Glutamatergic neuron (in vitro differentiated cells): ENCODE measurements at places on chromosomes 3 and 15. TPM values are rescaled to one million over a fixed set of nuclear protein-coding genes. Genes with fewer than 3 reads are reported as not detected.

TMEM212 gene
- not detected for total RNA-seq

IQGAP1 gene
- total RNA-seq = 61.1 TPM

RAB8B gene
- 70.4 TPM for total RNA-seq

EXD1 gene
- total RNA-seq = not detected

GRCh38 chr15:58777107-58777506 is 6.0 kb downstream of the MINDY2 start:
- no peak for DNase-seq
- no peaks in the 10 kb centered on the region for H3K36me3 ChIP-seq
- H3K4me3 ChIP-seq = no peak overlapping the region
- H3K27ac ChIP-seq = no peak overlapping the region
- H3K4me1 ChIP-seq = peaks cover 4% of the 10 kb centered on the region

DNA sequence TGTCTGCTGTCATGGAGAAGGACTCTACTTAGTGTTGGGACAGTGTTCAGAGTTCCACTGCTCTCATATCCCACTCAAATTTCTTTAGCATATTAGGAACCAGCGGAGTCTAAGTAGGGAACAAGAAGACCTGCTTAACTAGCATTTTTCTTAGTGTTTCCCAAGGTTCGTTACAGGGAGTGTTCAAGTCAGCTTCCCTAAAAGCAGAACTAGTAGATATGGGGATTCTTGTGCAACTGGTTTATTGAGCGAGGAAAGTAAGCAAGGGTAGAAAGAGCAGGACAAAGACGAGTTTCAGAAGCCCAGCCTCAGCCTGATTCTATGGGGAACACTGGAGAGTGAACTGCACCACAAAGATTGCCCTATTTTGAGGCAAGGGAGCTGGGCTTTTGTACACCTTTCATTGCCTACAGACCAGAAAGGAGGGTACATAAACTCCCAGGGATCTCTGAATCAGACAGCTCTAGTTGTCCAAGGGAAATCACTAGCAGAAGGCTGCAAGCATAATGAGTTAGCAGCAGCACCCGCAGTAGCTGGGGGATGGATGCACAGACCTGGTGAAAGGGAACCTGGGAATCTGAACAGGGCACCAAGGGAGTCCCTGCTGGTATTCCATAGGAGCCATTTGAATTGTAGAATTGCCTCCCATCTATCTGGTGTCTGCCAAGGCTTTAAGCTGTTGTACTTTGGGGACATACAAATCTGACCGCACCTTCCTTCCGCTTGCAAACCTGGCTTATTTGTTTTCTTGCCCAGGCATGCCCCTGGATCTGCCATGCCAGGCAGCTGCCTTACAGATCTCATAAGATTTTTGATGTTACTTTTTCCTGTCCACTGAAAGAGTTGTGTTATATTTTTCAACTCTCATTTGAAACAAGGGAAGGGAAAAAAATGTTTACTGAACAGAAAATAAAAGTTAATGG is 15.1 kb downstream of the CMTM7 start:
- peak overlapping the region; percentile 5 for H3K27ac ChIP-seq
- H3K27me3 ChIP-seq = peaks cover 7% of the 10 kb centered on the region
- no peak overlapping the region for H3K4me3 ChIP-seq

DNA sequence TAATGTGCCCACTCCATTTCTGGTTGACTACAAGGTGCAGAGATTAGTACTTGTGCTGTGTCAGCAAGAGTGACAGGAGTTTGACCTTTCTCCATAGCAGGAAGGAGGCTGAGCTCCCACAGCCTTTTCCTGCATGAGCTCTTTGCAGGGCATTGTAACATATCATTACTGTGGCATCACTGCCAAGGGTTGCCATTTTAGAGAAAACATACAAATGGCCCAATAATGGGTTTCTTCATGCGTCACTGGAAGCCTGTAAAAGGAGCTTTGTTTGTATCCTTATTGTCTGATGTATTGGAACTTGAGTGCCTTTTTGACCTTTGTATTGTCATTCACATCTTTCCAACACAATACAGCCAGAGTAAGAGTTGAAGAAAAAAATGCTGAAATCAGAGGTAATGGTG is 323.0 kb upstream of the CDIN1 start:
- H3K4me1 ChIP-seq = no peaks in the 10 kb centered on the region
- H3K4me3 ChIP-seq = no peak overlapping the region
- no peaks in the 10 kb centered on the region for H3K27me3 ChIP-seq
- DNase-seq = no peak

DNA sequence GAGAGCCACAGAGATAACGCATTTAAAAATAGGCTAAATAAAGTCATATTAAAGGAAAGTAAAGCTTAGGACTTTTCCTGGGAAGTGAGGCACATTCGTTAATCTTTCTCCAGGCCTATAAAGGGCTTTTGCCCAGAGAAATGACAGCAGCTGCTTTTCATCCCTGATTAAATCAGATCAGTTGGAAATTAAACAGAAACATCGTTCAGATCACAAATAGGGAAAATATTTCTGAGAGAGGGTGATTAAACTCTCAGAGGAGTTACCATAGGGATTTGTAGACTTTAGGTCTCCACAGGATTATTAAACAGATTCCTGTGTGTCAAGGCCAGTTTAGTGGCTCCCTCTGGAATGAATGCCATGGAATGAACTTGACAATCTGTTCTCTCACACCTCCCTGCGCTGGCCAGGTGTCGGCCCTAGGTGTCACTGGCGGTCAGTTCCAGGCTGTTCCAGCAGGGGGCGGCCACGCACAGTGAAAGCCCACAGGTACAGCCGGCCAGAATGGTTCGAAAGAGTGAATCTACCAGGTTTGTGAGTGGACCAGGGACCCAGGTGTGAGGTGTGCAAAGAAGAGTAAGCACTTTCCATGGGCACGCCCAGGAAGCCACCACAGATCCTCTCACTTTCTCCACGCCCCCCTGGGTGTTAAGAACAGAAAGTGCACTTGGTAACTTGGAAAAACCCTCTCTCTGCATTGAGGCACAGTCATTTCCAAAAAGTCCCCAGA is 253.0 kb upstream of the RASGRP1 start:
- H3K27ac ChIP-seq = no peak overlapping the region
- H3K4me3 ChIP-seq = no peak overlapping the region
- H3K27me3 ChIP-seq = no peaks in the 10 kb centered on the region
- H3K36me3 ChIP-seq = no peaks in the 10 kb centered on the region
- peak; percentile 86 for DNase-seq

GRCh38 chr3:186949281-186949982 is 19.1 kb downstream of the ST6GAL1 start:
- H3K36me3 ChIP-seq = peaks cover 14% of the 10 kb centered on the region
- no peak overlapping the region for H3K27ac ChIP-seq
- H3K27me3 ChIP-seq = peaks cover 7% of the 10 kb centered on the region
- no peak for DNase-seq
- peaks cover 22% of the 10 kb centered on the region for H3K4me1 ChIP-seq

DNA sequence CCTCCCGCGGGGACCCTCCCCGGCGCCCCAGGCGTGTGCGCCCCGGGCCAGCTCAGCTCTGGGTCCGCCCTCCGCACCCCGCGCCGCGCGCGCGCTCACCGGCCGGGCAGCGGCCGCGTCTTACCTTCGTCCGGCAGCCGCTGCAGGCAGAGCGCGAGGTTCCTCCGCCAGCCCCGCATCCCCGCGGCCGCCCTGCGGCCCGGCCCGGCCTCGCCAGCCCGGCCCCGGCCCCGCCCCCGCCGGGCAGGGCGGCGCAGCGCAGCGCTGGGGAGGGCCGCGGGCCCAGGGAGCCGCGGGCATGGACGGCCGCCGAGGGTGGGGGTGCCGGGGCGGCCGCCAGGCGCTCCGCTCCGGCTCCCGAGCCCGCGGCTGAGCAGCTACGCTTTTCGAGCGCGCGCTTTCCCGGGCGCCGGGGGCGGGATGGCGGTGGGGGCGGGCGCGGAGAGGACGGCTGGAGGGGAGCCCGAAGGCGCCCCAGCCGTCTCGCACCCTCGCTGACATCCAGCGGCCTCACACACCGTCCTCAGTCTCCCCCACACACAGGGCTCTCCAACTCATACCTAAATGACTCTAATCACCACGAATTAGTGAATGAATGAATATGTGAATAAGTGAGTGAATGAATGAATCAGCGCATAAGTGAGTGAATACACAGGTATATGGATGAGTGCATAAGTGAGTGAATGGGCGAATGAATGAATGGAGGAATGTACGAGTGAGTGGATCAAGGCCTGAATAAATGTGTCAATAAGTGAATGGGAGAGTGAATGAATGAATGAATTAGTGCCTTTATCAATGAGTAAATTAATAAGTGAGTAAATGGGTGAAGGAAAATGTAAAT is 48.5 kb upstream of the CCDC174 start:
- H3K36me3 ChIP-seq = peaks cover 5% of the 10 kb centered on the region
- peaks cover 31% of the 10 kb centered on the region for H3K27me3 ChIP-seq
- peak; percentile 46 for DNase-seq

DNA sequence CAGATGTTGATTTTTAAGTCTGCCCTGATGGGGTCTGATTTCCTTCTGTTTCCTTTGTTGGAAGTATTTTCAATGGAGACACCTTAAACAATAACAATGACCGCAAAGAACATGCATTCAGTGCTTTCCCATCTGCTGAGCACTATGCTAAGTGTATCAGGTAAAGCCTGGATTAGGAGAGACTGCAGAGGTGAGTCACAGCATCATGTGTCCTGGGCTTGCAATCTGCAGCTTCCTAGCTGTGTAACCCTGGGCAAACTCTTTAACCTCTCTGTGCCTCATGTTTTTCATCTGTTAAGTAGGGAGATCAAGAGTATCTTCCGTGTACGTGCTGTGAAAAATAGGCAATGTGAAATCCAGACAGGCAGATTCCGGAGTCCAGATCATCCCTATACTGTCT is 13.3 kb upstream of the CHRNB4 start:
- peaks cover 10% of the 10 kb centered on the region for H3K4me1 ChIP-seq
- peaks cover 16% of the 10 kb centered on the region for H3K27me3 ChIP-seq
- peaks cover 8% of the 10 kb centered on the region for H3K36me3 ChIP-seq
- H3K4me3 ChIP-seq = no peak overlapping the region
- H3K27ac ChIP-seq = no peak overlapping the region

CGNL1 gene
- total RNA-seq = 5.4 TPM

GRCh38 chr3:139295040-139295439 is 48.8 kb upstream of the MRPS22 start:
- no peaks in the 10 kb centered on the region for H3K36me3 ChIP-seq
- DNase-seq = no peak
- no peak overlapping the region for H3K4me3 ChIP-seq
- no peaks in the 10 kb centered on the region for H3K4me1 ChIP-seq

FSTL1 gene
- total RNA-seq = 206 TPM

DNA sequence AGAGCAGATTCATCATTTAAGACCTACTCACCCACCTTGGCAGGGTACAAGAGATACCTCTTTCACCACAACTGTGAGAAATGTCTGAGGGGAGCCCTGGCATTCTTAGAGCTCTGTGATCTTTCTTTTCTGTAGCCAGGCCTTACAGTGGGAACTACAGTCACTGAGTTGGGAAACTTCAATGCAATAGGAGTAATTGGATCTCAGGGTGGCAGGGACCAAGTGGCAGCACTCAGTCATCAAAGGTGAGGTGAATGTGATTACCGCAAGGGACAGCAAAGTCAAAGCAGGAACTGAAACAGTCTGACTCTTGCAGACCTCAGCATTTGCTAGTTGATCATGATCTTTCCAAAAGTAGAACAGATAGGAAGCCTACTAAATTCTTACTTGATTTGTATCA is 7.2 kb upstream of the MCF2L2 start:
- H3K27ac ChIP-seq = no peak overlapping the region
- H3K27me3 ChIP-seq = no peaks in the 10 kb centered on the region
- no peak overlapping the region for H3K4me3 ChIP-seq
- H3K36me3 ChIP-seq = no peaks in the 10 kb centered on the region
